ENCODE measurements at places on chromosomes 4 and X.
A peak's percentile ranks its signal among the peaks of the same experiment; 100 is the strongest.

DNA sequence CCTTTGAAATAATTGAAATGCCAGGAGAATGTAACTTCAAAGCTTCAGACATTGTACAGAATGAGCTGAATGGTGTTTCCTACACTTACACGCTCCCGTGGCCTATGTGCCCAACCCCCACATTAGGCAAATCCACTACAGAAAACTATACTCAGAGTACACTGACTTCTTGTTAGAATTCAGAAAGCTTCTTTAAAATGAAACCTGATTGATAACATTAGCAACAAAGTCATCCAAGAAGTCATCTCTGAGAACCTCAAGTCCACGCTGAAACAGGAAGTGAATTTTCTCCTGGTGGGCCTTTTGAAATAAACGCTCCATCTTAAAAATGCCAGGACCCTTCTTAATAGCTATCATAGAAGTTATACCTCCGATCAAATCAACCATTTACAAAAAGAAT is 136.3 kb downstream of the TSPAN5 start:
- no peak for DNase-seq

GRCh38 chrX:72255864-72256263 is 17.0 kb upstream of the ERCC6L start:
- no peak for DNase-seq

DNA sequence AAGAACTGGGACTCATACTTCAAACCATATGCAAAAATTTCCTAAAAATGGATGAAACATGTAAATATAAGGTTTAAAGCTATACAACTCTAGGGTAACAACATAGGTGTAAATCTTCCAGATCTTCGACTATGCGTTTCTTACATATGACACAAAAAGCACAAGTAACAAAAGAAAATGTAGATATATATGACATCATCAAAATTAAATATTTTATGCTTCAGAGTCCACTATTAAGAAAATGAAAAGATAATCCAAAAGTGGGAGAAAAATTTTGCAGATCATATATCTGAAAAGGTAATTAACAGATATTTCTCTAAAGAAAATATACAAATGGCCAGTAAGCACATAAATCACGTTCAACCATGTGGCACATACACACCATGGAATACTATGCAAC is 164.2 kb upstream of the ACTRT1 start:
- DNase-seq: no peak

DNA sequence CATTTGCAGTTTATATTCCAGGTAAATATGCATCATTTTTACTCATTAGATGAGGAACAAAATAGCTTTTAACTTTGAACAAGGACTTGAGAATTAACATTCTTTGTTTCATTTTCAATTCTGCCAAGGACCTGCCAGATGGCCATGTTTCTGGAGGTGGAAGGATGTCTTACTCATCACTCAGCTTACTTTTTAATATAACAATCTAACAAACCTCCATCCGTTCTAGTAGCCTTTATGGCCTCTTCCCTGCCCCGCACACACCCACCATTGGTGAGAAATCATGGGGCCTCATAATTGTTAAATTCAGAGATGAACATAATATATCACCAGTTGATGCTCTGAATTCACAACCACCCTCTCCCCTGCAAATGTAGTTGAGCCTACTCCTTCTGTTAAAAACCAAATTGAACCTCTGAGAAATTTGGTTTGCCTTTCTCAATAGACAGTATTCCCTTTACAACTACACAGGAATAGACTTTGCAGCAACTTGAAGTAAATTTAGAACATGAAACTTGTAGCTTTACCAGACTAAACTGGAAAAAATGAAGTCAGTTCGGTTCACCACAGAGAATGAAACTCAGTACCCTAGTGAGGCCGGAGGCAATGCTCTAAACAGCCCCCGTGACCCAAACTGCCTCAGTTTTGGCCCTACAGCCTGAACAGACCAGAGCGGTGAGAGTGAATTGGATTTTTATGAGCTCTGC is 50.1 kb upstream of the ACSL4 start:
- DNase-seq: no peak

GRCh38 chr4:108861334-108861733 is 98.5 kb upstream of the ETNPPL start:
- no peak for DNase-seq

DNA sequence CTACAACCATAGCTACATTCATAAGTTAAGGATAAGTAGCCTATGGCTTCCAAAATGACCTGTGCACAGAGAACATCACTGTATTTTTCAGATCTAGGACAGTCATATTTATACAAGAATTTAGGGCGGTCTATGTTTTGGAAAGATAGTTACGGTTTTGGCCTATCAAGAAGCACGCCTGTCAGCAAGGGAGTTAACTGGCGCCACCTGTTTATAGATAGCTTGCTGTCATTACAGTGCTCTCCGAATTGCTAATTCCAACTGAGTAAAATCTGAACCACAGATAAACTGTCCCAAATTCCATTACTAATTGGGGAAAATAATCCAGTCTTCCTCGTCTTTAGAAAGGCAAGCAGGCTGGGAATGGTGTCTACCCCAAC is 646 bp downstream of the ABCB7 start:
- no peak for DNase-seq

DNA sequence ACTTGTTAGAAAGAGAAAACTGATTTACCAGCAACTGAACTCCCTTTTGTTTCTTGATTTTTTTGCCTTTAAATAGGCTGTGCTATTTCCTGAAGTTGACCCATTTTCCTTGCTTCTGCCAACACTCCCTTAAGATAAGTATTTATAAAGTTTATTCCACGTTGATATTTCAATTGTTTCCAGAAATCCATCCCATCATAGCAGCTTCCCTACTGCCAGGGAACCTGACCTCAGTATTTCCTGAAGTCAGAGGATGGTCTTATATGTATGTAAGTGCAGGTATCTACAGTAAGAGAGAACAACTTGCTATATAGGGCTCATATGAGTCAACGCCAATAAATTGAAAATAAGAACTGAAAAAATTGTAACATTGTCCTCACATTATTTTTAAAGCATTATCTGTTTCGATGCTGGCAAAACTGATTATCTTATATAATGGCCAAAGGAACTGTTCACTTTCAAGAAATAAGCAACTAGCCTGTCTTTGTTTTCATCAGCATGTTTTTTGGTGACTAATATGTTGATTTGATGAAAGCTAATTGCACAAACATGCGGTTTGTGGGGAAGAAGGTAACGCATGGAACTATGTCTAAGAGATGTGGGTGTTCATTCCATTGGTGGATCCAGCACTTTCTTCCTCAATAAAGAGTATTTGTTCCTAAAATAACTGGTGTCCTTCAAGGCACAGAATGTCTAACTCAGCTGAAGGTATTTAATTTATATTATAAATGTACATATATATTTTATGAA is 4.7 kb downstream of the LIMCH1 start:
- no peak for DNase-seq

DNA sequence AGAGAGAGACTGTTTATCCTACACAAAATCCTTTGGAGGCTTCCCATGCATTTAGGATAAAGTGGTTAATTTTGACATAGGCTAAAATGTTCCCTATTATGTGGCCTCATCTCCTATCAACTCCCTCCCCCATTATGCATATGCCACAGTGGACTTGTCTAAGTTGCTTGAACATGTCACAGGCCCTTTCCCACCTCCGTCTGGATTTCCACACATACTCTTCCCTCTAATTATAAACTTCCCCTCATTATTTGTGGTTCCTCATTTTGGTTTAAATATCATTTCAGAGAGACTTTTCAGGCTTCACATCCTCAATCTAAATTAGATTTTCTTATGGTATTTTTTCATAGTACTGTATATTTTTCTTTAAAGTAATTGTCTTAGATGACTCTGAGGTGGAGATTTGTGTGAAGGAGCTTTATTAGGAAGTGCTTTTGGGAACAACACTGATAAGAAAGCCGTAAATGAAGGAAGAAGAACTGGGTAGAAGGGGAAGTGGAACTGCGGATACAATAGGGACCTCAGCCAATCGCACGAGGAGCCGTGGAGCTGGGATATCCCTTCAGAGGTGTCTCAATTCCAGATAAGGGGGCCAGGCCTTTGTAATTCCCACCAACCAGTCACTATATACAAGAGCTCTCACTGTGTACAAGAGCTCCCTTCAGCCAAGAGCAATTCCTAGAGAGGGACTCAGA is 7.9 kb downstream of the C4orf17 start:
- no peak for DNase-seq

GRCh38 chr4:3121110-3121509 is 46.6 kb downstream of the HTT start:
- no peak for DNase-seq

GRCh38 chrX:43564953-43565352 is 91.1 kb upstream of the MAOA start:
- DNase-seq: no peak

DNA sequence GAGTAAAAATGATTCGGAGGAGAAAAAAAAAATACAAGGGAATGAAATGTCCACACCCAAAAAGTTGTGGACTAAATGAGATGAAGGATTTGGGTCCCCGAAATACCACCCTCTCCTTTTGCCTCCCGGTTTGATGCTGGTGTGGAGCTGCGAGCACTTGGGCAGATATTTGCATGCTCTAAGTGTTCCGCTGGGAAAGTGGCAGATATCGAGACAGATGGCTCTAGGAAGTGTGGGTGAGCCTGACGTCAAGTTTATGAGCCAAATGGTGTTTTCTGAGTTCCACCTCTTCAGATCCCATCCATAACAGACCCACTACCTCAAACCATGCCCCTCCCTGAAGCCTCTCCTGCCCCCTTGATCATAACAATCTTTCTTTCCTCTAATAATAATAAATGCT is 228.6 kb downstream of the QDPR start:
- no peak for DNase-seq

DNA sequence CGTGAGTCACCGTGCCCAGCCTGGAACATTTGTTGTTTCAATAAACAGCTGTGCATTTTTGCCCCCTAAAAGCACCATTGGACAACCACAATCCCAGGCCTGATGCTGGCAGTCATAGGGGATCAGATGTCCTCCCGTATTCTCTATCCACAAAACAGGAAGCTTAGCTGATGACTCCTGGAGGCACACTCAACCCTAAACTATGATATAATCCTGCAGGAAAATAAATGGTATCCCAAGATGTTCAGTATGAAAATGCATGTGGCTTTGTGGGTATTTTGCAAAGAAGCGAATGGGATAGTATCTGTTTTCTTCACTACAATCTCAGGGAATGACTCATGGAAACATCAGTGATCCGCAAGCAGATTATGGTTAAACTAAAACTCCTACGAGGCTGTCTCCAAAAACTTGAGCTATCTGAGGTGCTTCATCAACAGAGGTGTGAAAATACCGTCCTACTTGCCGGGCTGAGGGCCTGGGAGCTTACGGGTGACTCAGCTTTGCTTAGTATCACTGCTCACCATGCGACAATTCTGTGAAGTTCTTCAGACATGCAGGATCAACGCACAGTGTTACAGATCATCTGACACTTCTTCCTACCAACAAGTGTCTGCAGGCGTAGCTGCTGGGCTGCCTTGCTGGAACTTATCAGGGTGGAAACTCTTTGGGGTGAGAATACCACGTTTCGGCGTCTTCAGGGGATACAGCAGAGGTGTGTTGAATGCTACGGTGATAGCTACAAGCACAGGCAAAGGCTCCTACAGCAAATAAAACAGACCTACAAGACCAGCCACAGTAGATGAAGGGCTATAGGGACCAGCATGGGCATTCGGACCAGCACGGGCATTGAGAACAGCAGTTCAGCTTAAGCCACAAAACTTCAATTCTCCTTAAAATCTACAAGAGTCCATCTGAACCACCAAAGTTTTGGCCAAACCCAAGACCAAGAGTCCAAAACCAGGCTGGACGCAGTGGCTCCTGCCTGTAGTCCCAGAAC is 148.5 kb downstream of the DHRSX start:
- no peak for DNase-seq

DNA sequence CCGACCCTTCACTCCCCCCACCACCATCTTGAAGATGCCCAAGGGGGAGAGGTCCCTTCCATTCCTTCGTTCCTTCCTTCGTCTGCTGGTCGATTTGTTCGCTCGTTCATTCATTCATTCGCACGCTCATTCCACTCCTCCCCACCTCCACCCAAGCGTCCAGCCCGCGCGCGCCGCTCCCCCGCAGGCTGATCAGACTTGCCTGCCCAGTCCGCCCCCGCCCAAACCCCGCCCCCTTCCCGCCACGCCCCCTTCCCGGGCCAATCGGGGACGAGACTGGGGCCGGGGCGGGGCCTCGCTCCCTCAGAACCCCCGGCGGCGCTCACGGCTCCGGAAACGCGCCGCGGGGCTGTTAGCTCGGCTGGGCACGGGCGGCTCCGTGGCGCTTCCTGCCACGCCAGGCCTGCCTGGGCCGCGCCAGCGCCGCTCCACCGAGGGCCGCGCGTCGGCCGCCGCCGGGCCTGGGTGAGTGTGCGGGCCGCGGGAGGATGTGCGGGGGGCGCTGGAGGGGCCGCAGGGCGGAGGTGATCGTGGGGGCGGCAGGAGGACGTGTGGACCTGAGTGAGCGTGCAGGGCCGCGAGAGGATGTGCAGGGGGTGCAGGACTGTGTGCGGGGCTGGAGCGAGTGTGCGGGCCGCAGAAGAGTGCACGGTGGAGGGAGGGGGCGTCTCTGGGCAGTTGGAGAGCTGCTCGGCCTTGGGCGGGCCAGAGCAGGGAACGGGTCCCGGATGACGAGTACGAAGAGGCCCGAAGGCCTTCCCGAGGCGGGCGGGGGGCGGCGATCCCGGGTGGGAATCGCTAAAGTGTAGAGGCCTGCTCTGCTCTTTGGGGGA is at the start of gene ZNF275:
TSS of gene ZNF275 (plus strand) at position 333 of the 833 bp plus-strand sequence. CDS start 2,527 bp downstream, outside the sequence.
- peak; percentile 64 for DNase-seq

DNA sequence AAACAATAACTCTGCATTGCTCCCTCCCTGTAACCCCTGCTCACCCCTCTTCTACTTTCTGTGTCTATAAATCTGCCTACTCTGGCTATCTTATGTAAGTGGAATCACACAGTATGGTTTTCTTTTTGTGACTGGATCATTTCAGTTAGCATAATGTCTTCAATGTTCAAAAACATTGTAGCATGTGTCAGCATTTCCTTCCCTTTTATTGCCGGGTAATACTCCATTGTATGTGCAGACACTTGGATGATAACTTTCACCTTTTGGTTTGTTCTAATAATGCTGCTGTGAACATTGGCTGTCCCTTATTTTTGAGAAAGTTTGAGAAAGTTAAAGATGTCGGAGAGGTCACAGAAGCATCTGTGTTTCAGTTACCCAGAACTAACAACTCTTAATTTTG is 60.6 kb upstream of the TLR2 start:
- no peak for DNase-seq

DNA sequence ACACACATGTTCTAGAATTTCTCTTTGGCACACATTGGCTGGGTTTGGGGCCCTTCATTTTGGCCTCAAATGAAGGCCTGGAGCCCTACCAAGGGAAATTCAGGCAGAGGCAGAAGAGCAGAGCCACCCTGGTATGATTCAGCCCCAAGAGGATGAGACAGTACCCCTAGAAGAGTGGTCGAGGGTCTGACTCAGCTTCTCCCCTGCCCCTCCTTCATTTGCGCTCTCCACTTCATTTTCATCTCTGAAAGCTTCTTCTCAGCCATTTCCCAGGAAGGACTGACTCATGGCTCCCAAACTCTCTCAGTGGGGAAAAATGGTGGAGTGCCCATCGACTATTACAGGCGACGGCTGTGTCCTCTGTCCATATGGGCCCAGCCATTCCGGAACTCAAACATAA is 43.5 kb downstream of the MAMLD1 start:
- no peak for DNase-seq
